ENCODE measurements at places on chromosomes 5 and 9.

GRCh38 chr5:119302916-119303897, 52.6 kb upstream of the TNFAIP8 start:
- no peak for DNase-seq

GRCh38 chr5:93611976-93612854, 29.2 kb downstream of the NR2F1 start:
- no peak for DNase-seq

DNA sequence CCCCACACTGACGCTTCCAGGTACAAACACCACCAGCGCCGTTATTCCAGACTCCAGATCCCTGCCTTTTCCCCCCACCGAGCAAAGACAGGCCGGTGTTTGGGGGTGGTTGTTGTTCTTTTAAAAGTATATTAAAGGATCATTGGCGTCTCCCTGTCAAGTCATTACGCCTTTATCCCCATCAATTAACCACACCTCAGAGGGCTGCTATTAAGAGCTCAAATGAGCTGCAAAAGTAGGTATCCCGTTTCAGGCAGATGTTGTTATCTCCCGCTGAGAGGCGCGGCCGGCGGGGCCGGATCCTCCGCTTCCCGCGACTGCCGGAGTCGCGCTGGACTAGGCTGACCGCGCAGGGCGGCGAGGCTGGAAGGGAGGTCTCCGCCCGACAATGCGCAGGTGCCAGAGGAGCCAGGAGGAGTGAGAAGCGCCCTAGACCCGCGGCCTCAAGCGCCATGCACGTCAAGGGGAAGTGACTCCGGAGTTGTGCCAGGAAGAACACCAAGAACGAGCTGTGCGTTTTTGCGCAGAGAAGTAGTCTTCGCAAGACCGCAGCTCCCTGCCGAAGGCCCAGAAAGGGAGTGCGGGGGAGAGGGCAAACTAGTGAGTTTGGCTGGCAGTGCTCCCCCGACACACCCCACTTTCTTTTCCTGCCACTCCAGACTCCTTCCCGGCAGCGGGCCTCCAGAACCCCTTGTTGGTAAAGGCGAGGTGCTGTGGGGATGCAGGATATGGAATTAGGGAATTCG, 8.2 kb downstream of the NR2F1-AS1 start:
- no peak for DNase-seq

DNA sequence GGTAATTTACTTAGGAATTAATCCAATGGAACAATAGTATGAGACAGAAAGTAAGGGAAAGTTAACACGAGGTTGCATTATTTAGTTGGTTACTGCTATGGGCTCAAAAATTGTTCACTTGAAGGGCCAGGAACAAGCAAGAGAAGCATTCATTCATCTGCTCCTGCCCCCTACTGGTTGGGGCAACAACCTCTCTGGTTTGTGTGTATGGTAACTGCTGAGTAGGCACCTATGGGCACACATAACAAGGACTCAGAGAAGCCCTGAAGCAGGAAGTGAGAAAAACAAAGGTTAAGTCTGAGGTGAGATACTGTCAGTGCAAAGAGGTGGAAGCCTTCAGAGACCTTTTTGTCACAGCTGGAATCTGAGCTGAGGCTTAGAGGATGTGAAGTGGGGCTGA, 34.4 kb upstream of the RANBP6 start:
- no peak for DNase-seq

DNA sequence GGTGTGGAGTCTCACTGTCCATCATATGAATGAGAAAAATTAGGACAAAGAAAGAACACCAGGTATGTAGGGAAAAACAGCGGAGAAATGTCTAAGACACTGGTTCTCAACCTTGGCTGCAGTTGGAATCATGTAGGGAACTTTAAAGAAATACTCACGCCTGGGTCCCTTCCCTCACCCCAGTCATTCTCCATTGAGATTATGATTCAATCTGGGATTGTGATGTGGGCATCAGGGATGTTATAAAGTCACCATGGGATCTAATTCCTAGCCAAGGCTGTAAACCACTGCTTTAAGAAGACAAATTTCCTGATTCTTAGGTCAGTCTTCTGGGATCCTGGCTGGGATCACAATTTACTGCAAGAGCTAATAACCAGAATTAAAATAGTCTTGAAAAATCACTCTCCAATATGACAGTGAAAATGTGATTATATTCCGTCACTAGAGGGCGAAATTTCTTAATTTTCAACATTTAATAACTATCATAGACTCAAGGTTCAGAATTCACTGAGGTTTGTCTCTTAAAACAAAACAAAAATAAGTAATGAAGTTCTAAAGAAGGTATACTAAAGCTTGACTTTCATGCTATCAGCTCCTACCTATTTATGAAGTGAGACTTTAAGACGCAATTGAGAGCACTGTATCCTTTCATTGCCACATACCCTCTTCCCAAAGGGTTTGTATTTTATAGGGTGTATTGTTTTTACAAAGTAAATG, 60.5 kb downstream of the GLDC start:
- no peak for DNase-seq

DNA sequence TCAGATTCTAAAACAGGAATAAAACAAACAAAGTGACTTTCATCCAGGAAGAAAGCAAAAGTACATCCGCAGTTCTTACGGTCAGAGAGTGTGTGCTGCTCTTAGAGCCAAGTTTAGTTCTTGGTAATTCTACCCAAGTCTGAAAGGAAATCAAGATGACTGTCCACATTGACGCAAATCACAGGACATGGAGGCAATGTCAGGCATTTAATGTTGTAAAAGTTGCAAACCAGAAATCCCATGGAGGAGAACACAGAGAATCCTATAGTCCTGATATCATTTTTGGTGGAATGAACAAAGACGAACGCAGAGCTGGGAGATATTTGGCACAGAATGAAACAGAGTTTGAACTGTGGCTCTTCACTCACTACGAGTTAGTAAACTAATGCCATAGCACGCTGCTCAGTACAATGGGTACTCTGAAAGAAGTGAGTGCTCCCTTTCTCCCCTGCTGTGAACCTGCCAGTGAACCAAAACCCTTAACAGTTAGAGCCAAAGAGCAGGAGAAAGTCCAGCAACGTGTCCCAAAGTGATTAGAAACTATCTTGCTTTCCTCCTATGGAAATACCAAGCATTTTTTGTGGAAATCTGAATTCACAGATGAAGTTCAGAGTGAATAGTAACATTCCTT, 74.3 kb downstream of the MUSK start:
- no peak for DNase-seq

DNA sequence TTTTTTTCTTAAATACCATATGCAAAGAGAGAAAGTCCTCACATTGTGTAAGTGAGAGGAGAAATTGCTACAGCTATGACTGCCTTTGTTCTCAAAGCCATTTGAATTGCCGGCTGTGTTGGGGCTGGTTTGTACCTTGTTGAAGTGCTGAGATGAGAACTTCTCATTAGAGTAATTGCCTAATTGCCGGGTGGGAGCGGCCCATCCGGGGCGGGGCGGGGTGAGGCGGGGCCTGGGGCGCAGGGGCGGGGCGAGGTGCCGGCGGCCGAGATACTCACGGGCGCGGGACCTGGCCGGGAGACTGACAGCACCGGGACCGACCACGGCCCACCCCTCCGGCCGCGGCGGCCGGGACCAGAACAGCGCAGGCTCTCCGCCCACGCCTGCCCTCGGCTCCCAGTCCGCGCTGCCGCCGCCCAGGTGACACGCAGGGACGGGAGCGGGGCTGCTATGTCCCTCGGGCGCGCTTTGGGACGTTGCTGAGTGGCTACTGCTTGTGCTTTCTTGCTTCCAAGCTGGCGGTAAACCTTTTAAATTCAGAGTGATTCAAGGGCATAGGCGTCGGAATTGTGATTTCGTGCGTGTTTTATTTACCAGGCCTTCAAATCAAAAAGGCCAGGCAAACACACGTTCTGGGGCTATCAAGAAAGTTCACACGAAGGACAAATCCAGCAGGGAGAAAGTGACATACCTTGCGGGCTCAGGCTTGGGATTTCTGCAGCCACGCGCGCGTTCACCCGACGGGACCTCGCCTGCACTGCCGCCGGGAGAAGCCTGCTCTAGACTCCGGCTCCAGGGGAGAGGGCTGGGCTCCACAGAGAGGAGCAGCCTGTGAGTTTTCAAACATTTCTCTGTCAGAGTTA, 269.1 kb downstream of the FANCC start:
- DNase-seq: peak; percentile 51

Measured in NCI-H774 (cell line).